ENCODE measurements at places on chromosomes 6 and 20. TPM values are rescaled to one million over a fixed set of nuclear protein-coding genes. Genes with fewer than 3 reads are reported as not detected.

DNA sequence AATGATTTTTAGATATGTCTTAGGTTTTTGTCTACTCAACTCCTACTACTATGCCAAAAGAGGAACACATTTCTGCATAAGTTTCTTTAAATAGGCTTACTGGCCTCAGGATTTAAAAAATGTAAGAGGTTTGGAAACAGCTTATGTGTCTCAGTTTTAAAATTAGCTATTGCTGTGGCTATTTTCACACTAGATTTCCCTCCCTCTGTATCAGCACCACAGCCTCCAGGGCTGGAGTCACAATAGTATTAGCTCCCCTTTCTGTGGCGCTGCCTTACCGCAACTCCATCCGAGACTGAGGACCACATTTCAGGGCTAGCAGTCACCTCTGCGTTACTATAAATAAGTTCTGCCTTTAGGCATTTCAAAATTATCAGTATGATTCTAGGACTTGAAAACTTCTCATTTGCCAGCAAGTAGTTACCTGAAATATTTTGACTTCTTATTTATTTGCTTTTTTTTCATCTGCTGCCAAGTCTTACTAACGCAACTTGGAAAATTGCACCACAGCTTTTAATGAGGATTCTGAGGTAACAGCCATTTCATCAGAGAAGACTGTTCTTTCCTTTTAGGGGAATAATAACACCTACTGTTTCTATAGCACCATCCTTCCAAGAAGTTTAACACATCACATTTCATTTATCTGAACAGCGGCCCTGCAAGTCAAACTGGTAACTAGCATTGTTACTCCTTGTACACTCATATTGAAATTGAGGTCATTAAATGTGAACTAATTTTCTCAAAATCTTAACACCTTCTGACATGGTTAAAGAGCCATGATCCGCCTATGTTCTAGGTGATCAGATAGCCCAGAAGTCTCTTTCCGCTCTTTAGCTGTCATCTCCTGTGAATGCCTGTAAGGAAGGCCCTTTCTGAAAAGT is 105.9 kb downstream of the GJA10 start:
- no peak for DNase-seq

DNA sequence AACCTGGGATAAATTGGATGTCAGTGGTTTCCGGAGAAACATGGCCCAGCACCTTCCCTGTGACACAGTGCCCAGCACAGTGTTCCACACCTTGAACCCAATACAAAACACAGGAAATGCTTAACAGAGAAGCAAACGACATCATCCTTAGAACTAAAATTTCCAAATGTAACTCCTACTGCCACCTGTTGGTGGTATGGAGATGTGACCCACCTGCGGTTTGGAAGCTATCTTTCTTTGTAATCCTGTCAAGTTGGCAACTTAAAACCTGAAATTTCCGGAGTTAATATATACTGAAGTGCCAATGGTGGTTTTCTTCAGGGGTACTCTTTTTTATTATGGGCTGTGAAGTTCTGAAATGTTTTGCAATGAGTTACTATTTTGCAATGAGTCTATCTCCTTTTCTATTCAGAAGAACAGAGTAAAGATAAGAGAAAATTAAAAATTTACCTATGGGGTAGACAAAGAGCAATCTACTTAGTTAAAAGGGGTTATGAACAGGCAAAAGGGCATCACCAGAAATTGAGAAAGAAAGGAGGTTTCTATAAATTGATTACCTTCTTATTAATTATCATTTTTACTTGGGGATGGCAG is 658.8 kb downstream of the PTPRT start:
- DNase-seq, result no peak

DNA sequence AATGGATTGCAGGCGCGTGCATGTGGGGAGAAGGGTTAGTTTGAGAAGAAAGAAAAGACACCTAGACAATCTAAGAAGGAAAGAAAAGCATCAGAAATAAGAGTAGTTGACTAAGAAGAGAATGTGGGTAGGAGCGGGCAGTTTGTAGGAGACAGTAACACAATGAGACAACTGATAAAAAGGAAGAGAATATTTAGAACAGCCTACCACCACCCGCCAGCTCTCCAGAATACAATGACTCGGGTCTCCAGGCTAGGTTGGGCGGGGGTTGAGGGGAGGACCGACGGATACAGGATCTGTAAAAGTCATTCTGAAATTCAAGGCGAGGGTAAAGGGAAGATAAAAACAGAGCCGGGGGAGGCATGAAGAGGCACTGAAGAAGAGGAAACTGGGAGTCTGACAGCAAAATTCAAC is 712 bp downstream of the ABHD16A start:
- DNase-seq, result no peak

DNA sequence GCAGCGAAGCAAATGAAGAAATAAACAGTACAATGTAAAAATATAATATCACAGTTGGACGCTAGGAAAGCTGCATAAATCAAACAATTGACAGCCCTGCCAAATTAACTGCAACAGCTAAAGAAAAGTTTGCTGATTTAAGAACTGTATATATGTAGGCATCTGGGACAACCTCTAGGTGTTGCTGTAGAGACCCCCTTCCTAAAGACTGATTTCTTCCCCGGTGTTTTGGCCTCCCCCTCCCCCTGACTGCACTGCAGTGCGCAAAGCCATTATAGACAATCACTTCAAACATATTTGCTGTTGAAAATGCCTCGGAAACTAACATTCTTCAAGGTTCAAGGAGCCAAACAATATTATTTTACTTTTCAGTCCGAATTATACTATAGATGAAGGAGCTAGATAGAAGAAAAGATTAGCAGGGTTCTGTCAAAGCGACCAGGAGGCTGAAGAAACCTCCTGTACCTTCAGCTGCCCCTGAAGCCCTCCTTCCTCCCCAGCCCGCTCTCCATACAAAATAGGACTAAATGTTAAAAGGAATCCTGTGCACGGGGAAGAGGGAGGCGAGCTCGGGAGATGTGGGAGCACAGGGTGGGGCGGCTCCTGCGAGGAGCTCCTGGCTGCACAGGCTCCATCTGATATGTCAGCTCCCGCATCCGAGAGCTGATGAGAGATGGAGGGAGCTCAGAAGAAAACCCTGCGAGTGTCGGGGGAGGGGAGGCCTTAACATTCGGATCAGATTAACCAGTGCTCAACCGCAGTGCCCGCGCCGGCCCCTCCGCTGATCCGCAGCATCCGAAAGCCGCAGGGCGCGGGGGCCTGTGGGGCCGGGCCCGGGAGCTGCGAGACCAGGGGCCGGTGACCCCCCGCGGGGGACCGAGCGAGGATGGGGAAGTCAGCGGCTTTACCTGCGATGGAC is 822 bp downstream of the ELOVL4 start:
- no peak for DNase-seq

- DNase-seq, result no peak
Observed at GRCh38 chr6:170272341-170273065, 18.4 kb downstream of the DLL1 start.

GRCh38 chr6:39934131-39934757 is at the start of gene MOCS1:
Gene MOCS1, minus strand, starts transcription at chr6:39934462. Its CDS starts 45 bp downstream, at chr6:39934417.
- peak; percentile 7 for DNase-seq

GRCh38 chr20:1879369-1879768 is 15.8 kb upstream of the SIRPA start:
- DNase-seq, result no peak

DNA sequence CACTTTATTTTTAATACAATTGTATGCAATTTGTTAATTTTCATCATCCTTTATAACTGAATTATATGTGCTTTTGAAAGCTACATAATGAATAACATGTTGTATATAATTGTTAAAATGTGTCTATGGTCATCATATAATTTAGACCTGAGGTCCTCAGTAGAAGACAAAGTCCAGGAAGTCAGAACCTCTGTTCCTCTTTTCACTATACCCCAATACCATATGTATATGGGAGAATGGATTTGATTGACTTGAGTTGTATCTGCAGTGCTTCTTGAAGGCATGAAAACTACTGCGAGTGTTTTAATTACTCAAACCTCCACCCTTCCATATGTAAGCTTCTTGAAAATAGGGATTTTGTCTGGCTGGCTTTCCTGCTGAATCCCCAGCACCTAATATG is 140.7 kb upstream of the NEDD9 start:
- no peak for DNase-seq

DNA sequence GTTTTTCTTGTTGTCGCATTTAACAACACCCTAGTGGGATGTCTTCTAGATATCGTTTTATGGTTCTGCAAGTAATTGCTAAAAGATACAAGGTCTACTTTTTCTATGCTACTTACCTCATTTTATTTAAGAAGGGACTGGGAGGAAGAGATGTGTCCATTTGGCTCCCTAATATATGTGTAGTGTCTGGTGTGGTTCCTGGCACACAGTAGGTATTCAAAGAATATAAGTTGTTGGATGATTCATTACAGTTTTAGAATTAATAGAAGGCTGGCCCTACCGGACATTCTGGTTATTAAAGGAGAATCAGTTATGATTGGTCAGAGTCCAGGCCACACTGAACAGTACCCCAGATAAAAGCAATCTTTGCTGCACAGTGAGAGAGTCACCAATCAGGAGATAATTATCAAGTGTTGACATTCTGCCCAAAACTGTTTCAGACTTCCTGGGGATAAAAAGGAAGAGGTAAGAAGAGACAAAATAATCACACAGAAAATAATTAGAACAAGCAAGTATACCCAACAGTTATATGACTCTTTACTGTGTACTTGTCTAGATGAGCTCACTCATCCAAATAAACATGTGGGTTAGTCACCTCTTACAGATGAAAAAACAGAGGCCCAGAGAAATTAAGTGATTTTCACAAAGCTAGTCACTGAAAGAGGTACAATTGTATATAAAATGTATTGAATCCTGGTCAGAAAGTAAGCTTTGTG is 7.0 kb downstream of the TMEM244 start:
- no peak for DNase-seq

DNA sequence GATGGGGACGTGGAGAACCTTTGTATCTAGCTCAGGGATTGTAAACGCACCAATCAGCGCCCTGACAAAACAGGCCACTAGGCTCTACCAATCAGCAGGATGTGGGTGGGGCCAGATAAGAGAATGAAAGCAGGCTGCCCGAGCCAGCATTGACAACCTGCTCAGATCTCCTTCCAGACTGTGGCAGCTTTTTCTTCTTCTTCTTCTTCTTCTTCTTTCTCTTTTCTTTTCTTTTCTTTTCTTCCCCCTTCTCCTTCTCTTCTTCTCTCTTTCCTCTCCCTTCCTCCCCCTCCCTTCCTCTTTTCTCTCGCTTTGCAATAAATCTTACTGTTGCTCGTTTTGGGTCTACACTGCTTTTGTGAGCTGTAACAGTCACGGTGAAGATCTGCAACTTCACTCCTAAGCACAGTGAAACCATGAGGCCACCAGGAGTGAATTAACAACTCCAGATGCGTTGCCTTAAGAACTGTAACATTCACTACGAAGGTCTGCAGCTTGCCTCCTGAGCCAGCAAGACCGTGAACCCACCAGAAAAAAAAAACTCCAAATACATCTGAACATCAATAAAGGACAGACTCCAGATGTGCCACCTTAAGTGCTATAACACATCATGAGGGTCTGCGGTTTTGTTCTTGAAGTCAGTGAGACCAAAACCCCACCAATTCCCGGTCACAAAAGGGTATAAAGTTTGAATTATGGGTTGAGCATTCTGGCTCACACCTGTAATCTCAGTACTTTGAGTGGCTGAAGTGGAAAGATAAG is 19.6 kb upstream of the SERPINB1 start:
- DNase-seq, result no peak

- DNase-seq, result no peak
Observed at GRCh38 chr20:5835871-5836270, 85.7 kb downstream of the SHLD1 start.

- no peak for DNase-seq
Observed at GRCh38 chr6:5941188-5941587, 65.5 kb downstream of the NRN1 start.

DNA sequence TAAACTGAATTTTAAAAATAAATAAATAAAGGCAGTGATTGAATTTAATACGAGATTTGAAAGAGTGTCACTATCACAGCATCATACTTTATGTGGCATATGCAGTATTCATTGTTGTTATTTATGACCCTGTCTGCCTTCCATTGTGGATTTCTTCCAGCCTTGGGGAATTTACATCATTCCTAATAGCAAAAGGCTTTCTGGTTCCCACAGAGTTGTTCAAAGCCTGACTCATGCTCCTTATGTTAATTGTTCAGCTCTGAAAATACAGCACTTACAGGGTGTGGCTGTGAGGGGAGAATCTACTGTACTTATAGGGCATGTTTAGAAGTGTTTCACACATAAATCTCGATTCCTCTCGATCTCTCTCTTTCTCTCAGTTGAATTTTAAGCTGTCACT is 54.4 kb downstream of the JAG1 start:
- no peak for DNase-seq

- DNase-seq, result no peak
Observed at GRCh38 chr20:44660581-44660980, 9.1 kb upstream of the ADA start.

RBM39 gene
- polyA plus RNA-seq, result 144 TPM

MEP1A gene
- not detected for polyA plus RNA-seq

ADGRB3 gene
- not detected for polyA plus RNA-seq

CGA gene
- polyA plus RNA-seq, result 0.19 TPM

ARG1 gene
- polyA plus RNA-seq, result not detected

PLAGL2 gene
- polyA plus RNA-seq, result 5.9 TPM

OR2B6 gene
- polyA plus RNA-seq, result 0.09 TPM

KIFC1 gene
- polyA plus RNA-seq, result 10.2 TPM

SAMD3 gene
- 2.4 TPM for polyA plus RNA-seq

LY86 gene
- polyA plus RNA-seq, result not detected

Data from AG04450 (cell line).